Stimulated activated CD4-positive, alpha-beta T cell treated with anti-CD3 and anti-CD28 coated beads, TNF-alpha, amount 100 ng/mL, for 48 hours (primary cell): ENCODE measurements at places on chromosomes 3 and 15.

DNA sequence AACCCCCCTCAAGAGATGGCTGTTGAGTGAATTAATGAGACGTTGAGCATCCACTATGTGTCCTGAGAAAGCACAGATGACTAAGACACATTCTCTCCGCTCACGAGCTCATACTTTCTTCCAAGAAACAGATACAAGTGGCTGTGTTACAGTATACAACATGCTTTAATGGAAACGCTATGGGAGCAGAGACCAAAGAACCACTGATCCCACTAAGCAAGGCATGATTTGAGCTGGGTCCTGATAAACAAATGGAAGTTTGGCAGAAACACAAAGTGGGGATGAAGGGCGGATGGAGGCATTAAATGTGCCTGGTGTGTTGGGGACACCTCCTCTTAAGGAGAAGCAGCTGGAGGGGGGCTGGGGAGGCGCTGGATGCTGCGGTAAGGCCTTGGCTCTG is 129.4 kb downstream of the UACA start:
- DNase-seq: no peak

GRCh38 chr3:5162102-5162501 is 25.4 kb upstream of the EDEM1 start:
- DNase-seq: no peak

GRCh38 chr3:96734273-96735009 is 80.0 kb upstream of the EPHA6 start:
- no peak for DNase-seq

DNA sequence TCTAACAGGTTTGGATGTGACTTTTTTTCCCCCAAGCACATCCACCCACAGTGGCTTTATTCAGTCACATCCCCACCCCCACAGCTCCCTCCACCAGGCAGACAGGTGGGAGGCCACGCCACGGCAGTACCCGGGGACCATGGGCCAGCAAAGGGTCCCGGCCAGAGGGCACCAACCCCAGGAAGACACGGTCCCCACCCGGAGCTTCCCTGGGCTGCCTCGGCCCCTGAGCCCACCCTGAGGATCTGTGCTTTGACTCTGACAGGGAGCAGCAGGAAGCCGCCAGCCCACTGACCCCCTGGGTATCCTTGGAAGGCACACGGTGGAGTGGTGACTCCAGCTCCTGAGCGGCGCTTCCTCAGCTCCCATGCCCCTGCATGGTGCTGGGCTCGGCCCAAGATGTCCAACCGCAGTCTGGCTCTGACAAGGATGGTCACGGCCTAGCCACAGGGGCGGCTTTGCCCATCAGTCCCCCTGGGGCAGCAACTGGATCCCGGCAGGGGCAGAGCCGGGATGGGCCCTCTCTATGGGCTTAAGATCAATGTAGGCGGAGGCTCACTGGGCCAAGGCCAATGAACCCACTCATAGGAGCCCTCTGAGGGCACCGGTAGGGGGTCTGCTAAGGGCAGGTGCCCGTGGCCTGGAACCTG is 66.2 kb upstream of the TTBK2 start:
- no peak for DNase-seq

GRCh38 chr3:174325171-174325570 is 534.0 kb upstream of the NAALADL2 start:
- DNase-seq: no peak

GRCh38 chr3:66098436-66098835 is 59.7 kb upstream of the MAGI1 start:
- no peak for DNase-seq

GRCh38 chr15:59353994-59354416 is 18.7 kb downstream of the MYO1E start:
- DNase-seq: no peak

DNA sequence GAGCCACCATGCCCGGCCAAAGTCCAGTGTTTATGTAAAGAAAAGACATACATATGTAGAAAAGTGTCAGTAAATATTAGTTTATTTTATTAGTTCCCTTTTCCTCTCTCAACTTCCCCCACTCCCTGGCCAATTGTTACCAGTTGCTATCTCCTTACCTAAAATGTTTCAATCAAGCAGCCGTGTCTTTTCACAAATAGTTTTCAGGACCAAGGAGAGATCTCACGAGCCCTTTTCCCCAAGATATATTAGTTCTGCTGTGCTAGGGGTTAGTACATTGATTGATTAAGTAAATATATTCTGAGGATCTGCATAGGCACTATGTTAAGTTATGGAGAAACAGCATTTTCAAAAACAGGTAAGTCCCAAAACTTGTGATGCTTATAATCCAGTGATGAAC is 87.4 kb downstream of the ZIC4 start:
- DNase-seq: no peak

DNA sequence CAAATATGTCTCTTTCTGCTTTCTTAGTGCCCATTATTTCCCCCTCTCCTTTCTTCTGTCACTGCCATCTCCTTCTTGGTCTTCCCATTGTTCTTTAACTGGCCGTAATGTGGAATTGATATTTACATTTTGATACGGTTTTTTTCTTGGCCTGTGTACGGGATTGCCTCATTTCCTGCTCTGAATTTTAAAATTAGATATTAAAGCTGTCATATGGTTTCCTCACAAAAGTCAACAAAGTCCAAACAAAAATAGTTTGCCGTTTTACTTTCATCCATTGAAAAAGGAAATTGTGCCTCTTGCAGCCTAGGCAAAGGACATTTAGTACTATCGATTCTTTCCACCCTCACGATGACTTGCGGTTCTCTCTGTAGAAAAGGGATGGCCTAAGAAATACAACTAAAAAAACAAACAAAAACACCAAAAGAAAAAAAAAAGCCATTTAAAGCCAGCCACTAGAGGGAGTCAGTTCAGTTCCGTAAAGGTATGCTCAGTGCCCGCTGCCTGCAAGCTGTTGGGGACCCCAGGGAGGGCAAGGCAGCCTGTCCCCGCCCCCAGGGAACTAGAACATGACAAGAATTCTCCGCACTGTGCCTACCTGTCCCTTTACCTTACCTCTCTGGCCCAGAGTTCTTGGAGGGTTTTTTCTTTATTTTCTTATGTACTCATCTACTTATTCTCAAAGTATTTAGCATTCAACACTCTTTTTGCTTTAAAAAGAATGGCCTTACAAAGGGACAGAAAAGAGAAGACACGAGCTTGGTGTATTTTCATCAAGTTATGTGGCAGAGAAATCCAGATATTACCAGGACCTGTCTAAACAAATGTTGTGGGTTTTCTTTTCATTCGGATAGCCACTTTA is 30.0 kb upstream of the NR2E3 start:
- DNase-seq: no peak

- DNase-seq: no peak
Observed at GRCh38 chr3:116610124-116610523, 99.5 kb upstream of the TUSC7 start.

- DNase-seq: peak; percentile 16
Observed at GRCh38 chr3:176872771-176873209, 324.5 kb downstream of the TBL1XR1 start.

DNA sequence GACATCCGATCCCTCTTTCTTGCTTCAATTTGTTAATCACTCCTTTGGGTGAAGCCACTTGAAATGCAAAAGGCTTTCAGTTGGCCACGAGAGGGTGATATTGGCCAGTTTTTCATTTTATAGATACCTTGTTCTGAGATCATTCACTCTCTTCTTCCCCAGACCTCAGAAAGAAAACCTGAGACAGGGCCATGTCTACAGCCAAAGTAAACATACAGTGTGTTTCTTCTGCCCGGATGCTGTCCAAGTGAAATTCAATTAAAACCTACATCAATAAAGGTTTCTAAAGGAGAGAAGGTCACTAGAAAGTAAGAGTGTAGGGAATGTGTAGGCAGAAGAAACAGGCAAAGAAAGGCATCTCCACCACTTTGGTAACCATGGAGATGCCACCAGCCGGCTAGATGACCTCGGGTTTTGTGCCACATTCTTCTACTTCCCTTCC is 39.5 kb upstream of the FMN1 start:
- no peak for DNase-seq

DNA sequence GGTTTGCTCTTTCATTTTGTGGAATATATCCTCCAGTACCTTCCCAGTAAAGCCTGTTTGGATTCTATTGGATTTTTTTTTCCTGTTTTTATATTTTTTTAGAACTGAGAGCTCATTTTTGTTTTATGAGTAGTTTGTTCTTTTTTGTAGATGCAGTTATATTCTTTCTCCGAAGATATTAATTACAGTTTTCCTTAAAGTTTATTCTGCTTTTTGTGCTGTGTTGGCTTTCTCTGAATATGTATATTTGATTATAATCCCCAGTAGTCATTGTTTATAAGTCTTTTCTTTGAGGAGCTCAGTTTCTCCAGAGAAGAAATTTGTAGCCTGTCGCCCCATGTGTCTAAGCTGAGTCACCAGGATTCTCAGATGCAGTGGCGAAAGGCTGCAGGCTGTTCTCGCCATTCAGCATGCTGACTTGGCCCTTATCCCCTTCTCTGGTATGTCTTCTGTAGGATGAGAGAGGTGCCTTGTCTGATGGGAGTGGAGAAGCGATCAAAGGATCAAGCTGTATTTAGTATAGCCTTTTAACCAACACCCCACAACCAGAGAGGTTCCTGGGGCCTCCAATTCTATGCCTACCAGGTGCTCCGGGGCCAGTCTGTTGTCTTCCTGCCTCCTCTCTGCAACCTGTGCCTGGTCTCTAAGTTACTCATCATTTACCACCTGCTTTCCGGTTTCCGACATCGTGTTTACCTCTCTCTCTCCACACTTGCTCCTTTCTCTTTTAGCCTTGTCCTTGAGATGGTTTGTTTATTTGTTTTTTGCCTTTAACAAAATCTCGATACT is 31.7 kb upstream of the MFSD1 start:
- DNase-seq: no peak

DNA sequence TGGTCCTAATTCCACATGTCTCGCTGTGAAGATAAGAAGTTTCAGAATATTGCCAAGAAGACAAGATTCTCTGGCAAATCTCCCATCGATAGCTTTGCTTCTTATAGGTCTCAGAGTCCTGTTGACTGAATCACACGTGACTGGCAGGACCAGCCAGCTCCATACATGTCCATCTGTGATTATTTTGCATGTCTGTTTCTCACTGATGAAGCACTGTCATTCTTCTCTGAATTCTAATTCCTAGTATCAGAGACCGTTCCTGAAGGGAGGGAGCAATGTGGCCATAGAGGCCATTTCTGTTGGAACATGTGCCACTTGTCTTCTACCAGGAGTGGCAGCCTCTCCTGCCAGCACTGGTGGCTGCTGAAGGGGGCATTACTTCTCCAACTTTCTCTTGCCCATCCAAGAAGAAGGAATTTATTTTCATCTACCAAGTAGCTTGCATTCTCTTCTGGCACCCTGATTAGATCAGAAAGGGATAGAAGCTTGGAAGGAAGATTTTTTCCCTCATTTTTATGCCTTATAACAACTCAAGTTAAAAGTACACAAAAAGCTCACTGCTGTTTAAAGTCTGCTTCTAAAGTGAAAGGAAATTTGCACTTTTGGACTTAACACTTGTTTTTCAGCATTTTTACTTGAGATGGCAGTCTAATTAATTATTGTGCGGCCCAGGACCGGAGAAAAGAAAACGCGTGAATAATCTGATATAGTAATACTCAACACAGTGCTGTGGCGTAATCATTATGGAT is 115.8 kb downstream of the IQCH start:
- no peak for DNase-seq

DNA sequence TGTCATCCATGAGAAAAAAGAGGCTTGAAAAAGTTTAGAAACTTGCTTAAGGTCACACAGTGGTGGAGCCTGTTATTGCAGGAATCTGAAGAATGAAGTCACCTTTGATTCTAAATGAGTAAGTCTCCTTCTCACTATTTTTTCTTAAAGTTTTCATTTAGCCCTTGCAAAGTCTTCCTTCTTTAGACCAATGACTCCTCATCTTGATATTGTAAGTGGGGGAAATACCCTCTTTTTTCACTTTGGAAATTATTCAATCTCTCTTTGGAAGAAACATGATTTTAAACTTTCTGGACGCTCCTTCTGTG is 787 bp upstream of the SLMAP start:
- DNase-seq: no peak

DNA sequence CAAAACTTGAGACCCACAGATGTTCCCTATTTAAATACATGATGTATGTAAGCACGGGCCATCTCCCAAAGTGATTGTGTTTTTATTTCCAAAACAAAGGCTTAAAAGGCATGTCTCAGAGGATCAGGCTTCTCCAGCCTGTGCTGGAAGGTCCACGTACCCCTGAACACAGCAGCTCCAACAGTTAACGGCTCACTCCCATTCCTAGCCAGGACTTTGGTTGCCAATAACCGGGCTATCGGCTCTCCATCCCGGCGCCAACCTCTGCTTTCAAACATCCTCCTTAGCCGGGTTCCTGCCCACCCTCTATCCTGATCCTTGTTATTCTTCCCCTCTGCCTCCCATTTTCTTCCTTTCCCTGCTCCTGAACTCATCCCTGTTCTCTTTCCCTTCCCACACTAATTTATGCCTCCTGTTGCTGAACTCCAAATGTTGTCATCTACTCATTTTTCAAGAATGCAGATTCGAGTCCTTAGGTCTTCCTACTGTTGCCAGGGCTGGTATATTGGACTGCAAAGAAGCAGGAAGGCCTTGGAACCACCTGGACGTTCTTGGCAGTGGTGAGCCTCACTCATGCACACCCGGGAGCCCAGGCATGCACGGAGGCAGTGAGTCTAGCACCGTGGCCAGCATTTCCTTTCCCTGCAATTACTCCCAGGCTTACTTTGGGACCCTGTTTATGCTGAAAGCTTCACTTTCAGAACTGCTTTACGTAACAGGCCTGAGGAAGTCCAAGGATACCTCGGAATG is 128.4 kb upstream of the RAD18 start:
- no peak for DNase-seq

GRCh38 chr15:66167854-66168253 is 85.7 kb downstream of the MEGF11 start:
- no peak for DNase-seq

GRCh38 chr15:67691450-67691849 is 133.9 kb upstream of the SKOR1 start:
- DNase-seq: no peak

DNA sequence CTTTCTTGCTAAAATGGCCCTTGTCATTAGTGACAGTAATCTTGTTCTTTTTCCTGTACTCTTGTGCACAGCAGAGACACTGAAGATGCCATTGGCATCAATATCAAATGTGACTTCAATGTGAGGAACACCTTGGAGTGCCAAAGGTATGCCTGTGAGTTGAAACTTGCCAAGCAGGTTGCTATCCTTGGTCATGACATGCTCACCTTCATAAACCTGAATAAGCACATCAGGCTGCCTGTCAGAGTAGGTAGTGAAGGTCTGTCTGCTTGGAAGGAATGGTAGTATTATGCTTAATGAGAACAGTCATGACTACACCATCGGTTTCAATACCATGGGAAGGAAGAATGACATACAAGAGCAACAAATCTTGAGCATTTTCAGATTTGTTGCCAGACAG is 6.3 kb upstream of the RAB5A start:
- no peak for DNase-seq

DNA sequence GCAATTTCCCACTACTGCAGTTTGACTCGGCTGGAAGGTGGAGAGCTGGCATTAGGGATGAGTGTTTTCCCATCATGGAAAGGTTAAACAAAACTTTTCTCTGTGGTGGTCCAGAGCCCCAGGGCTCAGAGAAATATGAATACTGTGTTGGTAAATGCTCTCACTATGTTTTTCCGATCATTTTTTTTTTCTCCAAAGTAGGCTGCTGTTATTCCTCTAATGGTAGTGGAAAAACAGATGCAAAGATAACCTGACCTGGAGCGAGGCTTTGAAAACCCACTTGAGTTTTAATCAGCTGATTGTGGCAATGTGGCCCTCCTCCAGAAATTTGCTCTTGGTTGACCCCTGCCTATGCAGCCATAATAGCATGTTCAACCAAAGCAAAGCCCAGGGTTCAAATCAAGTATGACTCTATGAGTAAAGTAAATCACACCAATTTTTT is 320.8 kb upstream of the CTNNB1 start:
- DNase-seq: no peak
